T-cell (primary cell): ENCODE measurements at places on chromosomes 1 and 21.

DNA sequence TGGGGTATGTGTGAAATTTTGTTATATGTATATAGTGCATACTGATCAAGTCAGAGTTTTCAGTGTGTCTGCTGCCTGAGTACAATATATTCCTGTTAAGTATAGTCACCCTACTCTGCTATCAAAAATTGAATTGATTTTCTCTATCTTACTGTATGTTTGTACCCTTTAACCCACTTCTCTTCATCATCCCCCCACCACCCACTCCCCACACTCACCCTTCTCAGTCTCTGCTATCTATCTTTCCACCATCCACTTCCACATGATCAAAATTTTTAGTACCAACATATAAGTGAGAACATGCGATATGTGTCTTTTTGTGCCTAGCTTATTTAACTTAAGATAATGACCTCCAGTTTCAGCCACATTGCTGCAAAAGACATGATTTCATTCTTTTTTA is 4.2 kb downstream of the LY9 start:
- H3K27me3 ChIP-seq, result no peaks in the 10 kb centered on the region
- DNase-seq, result no peak
- peaks cover 45% of the 10 kb centered on the region for H3K4me1 ChIP-seq
- peak overlapping the region; percentile 93 for H3K27ac ChIP-seq
- peak overlapping the region; percentile 92 for H3K4me3 ChIP-seq

- peak overlapping the region; percentile 72 for H3K27ac ChIP-seq
- DNase-seq, result peak; percentile 2
- peak overlapping the region; percentile 94 for H3K4me3 ChIP-seq
- H3K27me3 ChIP-seq, result no peaks in the 10 kb centered on the region
Measured at GRCh38 chr1:100266741-100267140, 725 bp downstream of the RTCA start.

- no peaks in the 10 kb centered on the region for H3K27me3 ChIP-seq
- H3K4me3 ChIP-seq, result no peak overlapping the region
- H3K36me3 ChIP-seq, result no peaks in the 10 kb centered on the region
- no peaks in the 10 kb centered on the region for H3K4me1 ChIP-seq
Measured at GRCh38 chr1:60589916-60590315, 492.4 kb upstream of the NFIA start.

DNA sequence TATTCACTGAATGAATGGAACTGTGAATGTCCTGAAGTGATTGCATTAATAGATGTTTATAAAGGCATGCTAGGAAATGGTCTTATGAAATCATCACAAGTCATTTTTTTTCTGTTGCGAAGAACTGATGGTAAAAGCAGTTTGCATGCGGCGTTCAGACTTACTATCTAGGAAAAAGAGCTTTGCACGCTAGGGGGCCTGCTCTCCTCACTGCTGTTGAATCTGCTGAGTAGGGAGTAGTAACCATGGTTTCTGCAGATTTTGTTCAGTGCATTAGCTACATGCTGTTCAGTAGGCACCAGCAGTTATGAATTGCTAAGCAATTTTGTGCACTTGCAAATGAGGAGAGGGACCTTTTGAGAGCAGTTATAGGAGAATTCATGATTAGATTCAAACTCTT is 57.9 kb downstream of the CENPF start:
- H3K36me3 ChIP-seq, result no peaks in the 10 kb centered on the region
- no peak overlapping the region for H3K27ac ChIP-seq
- DNase-seq, result no peak
- H3K4me1 ChIP-seq, result no peaks in the 10 kb centered on the region

DNA sequence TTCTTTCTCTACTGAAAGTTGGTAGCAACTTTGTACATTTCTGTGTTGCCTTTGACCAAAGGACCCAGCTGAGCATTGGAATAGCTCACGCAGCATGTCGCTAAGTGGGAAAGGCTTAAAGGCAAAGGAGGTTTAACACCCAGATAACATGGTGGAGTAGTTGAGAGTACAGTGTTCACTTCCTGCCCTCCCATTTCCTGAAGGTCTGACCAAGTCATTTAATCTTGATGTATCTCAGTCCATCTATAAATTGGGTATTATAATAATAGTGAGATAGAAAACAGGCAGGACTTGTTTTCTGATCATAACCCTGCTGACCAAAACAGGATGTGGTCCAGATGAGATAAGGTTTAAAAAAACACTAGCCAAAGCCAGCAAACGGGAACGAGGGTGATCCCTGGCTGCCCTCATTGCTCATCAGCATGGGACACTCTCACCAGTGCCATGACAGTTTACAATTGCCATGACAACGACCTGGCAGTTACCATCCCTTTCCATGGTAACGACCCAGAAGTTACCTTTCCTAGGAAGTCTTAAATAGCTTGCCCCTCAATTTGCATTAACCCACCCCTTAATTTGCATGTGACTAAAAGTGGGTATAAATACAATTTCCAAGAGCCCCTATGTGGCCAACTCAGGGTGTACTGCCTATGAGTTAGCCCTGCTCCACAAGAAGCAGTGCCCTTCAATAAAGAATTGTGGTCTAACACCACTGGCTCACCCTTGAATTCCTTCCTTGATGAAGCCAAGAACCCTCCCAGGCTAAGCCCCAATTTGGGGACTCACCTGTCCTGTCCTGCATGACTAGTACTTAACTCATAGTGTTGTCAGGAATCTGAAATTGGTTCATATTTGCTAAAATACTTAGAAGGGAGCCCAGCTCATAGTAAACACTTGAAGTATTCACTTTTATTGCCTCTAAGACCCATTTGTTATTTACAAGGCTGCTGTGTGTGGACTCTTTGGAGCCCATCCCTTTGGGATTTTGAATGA is 28.4 kb upstream of the FHAD1 start:
- DNase-seq, result no peak
- no peaks in the 10 kb centered on the region for H3K4me1 ChIP-seq
- peaks cover 27% of the 10 kb centered on the region for H3K27me3 ChIP-seq
- no peaks in the 10 kb centered on the region for H3K36me3 ChIP-seq

DNA sequence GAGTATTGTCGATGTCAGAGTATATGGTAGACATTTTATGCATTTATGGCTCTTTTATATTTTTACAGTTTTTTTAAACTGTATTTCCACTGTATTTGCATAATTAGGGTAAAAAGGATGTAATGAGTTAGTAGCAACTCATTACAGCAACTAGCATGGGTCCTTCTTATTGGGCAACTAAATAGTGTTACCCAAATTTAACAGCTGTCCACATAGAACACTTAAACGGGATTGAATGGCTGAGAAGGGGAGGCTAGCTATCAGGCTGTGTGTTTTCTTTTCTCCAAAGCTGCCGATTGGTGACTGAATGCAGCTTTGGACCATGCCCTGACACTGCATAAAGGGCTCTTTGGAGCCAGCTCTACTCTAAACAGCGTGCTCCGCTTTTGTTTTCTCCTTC is 75.4 kb downstream of the PTPRC start:
- no peaks in the 10 kb centered on the region for H3K27me3 ChIP-seq
- H3K27ac ChIP-seq, result peak overlapping the region; percentile 21
- H3K4me1 ChIP-seq, result peaks cover 5% of the 10 kb centered on the region
- H3K4me3 ChIP-seq, result no peak overlapping the region

- no peaks in the 10 kb centered on the region for H3K4me1 ChIP-seq
- peaks cover 73% of the 10 kb centered on the region for H3K36me3 ChIP-seq
- no peak overlapping the region for H3K4me3 ChIP-seq
- no peak for DNase-seq
- no peaks in the 10 kb centered on the region for H3K27me3 ChIP-seq
Measured at GRCh38 chr1:43432907-43433306, 20.8 kb downstream of the HYI start.

- H3K27ac ChIP-seq, result no peak overlapping the region
- no peaks in the 10 kb centered on the region for H3K36me3 ChIP-seq
- H3K4me3 ChIP-seq, result no peak overlapping the region
- no peaks in the 10 kb centered on the region for H3K27me3 ChIP-seq
Measured at GRCh38 chr1:58710190-58711085, 10.6 kb upstream of the MYSM1 start.

DNA sequence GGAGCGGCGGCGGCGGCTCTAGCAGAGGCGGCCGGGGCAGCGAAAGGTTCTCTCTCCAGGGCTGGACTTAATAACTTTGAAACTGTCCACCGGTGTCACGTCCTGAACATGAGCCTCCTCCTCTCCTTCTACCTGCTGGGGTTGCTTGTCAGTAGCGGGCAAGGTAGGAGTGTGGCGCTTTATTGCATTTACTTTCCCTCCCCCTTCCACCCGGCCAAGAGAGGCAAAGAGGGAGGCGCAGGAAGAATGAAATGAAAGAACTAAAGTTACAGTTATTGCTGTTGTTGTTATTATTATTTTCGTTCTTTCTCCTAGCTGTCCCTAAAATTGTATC is 214 bp downstream of the NCAM2 start:
- no peaks in the 10 kb centered on the region for H3K36me3 ChIP-seq
- DNase-seq, result no peak
- H3K4me3 ChIP-seq, result peak overlapping the region; percentile 30
- H3K27ac ChIP-seq, result no peak overlapping the region
- H3K4me1 ChIP-seq, result no peaks in the 10 kb centered on the region

GRCh38 chr1:223231581-223231980 is 88.5 kb upstream of the TLR5 start:
- H3K27me3 ChIP-seq, result no peaks in the 10 kb centered on the region
- peaks cover 59% of the 10 kb centered on the region for H3K4me1 ChIP-seq
- no peak overlapping the region for H3K4me3 ChIP-seq
- H3K27ac ChIP-seq, result peak overlapping the region; percentile 69
- no peaks in the 10 kb centered on the region for H3K36me3 ChIP-seq

DNA sequence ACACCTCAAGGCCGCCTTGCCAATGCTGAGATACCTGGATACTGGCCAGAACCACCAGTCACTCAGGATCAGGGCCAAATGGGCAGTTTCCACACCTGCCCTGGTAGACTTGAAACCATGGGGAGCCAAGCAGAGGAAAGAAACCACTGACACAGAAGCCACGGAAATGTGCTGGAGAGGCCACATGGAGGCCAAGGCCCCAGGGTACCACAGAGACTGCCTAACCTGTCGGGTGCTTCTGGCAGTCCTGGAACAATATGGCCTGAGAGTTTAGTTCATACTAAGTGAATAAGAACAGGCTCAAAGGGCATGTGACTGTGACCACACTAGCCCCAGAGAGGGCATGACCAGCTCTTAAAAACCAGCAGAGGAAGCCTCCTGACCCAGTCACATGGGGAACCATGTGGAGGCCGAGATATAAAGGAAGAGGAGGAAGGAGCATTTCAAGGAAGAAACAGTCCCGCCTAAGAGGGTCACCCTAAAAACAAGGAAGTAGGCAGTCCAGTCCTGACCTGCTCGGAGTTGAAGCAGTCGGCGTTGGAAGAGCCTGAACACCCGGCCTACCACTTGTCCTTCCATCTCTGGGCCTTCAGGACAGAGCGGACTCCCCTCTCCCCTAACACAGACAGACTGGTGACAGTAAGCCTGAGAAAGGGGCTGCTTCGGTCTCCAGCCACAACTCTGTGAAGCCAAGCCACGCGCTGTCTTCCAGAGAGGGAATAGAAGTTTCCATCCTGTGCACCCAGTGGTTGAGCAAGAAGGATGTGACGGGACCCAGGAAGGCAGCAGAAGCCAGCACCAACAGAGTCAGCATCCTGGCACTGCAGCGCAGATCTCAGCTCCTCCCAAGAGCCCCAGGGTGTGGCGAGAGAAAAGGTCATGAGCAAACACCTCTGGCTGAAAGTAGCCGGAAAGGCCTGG is at the start of gene DENND2D:
Gene DENND2D, minus strand, starts transcription at position 766 of the 921 bp plus-strand sequence. Its CDS starts 187 bp downstream, at position 579.
- H3K27me3 ChIP-seq, result no peaks in the 10 kb centered on the region
- peak within 1 kb of the TSS; percentile 76 for H3K27ac ChIP-seq
- H3K4me3 ChIP-seq, result peak within 1 kb of the TSS; percentile 90
- DNase-seq, result peak; percentile 32

GRCh38 chr1:19644681-19645410 is 735 bp downstream of the NBL1 start:
- peak overlapping the region; percentile 66 for H3K4me3 ChIP-seq
- peaks cover 2% of the 10 kb centered on the region for H3K27me3 ChIP-seq
- no peak overlapping the region for H3K27ac ChIP-seq
- H3K4me1 ChIP-seq, result no peaks in the 10 kb centered on the region
- no peak for DNase-seq
- H3K36me3 ChIP-seq, result no peaks in the 10 kb centered on the region

DNA sequence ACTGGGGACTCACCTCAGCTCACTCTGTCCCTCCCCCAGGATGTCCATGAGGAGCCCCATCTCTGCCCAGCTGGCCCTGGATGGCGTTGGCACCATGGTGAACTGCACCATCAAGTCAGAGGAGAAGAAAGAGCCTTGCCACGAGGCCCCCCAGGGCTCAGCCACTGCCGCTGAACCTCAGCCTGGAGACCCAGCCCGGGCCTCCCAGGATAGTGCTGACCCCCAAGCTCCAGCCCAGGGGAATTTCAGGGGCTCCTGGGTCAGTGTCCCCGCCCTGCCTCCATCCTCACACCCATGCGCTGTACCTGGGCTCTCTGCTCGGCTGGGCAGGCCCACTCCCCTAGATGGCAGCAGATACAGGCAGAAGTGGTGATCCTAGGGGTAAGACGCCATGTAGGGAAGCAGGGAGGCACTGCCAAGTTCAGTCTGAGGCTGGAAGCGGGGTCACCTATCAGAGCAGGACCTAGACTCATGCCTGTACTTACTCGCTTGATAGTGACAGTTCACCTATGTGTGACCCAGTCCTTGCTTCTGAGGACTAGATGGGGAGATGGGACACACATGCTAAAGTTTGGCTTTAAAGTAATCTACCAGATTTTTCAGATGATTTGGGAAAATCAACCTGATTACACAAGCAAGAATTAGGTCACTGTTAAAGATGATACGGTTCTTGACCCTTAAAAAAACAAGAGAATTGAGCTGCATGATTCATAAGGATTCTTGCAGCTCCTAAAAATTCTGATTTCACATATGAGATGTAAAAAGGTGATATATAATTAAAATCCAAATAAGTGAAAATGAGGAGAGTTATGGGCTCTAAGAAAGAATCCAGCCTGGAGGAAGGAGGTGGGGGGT is 38.7 kb downstream of the ETNK2 start:
- peaks cover 3% of the 10 kb centered on the region for H3K27me3 ChIP-seq
- no peaks in the 10 kb centered on the region for H3K4me1 ChIP-seq
- H3K4me3 ChIP-seq, result no peak overlapping the region
- no peak for DNase-seq

DNA sequence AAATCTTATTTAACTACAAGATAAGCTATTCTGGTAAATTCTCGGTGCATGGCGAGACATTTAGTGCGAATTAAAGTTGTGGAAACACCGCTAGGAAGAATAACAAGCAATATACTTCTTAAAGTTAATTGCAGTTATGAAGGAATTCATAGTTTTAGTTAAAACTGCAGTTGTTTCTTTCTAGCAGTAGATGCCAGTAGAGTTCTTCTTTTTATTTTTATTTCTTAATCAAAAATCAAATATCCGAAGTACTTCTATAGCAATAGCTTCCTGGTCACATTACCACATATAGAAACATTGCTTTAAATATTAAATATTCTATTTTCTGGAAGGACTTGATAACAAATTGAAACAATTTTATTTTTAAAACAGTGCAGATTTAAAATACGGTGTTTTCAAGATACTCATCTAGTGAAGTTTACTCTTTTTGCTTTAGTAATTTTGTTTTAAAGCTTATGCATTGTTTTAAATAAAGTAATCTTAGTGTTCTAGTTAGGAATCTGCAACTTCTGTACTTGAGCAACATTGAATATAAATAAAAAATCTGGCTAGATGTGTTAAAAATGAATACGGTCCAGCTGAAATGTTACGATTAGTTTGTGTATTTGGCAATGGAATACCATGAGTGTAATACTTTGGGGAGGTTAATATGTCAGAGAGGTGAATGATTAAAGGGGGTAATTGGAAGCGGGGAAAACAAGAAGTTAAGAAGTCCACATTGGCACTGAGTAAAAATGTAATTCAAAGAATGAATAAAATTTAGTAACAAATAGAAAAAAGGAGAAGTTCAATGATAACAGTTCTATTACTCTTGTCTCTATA is 2.7 kb upstream of the PRKACB start:
- H3K27ac ChIP-seq, result no peak overlapping the region
- H3K36me3 ChIP-seq, result no peaks in the 10 kb centered on the region
- DNase-seq, result no peak
